ENCODE measurements at places on chromosomes 5 and 9. TPM values are rescaled to one million over a fixed set of nuclear protein-coding genes. Genes with fewer than 3 reads are reported as not detected.

Gene SFXN1
- 102 TPM for total RNA-seq

Gene ADGRD2
- under 0.01 TPM for total RNA-seq

Gene NCS1
- total RNA-seq = 15.5 TPM

Gene IL31RA
- 0.06 TPM for total RNA-seq

Gene FGF18
- 0.06 TPM for total RNA-seq

Gene PPP6C
- 18.3 TPM for total RNA-seq

Gene BTNL8
- not detected for total RNA-seq

Gene NUTM2F
- total RNA-seq = not detected

Gene STPG3
- total RNA-seq = not detected

Gene PPP2R2B
- not detected for total RNA-seq

Gene PCDHA9
- 0.06 TPM for total RNA-seq

Gene PCDHA2
- total RNA-seq = 0.06 TPM

Gene SV2C
- total RNA-seq = not detected

Gene ROR2
- not detected for total RNA-seq

Gene CCDC127
- 3.6 TPM for total RNA-seq

Gene C5orf34
- 3.9 TPM for total RNA-seq

Gene SLC2A6
- total RNA-seq = 40.0 TPM

Gene GPR151
- total RNA-seq = not detected

Gene OMD
- not detected for total RNA-seq

Gene PTPN3
- 2.7 TPM for total RNA-seq

Gene RHOBTB3
- total RNA-seq = 41.9 TPM

Gene IL17B
- total RNA-seq = not detected

Gene PTGR1
- 15.9 TPM for total RNA-seq

Gene ST6GALNAC4
- 32.0 TPM for total RNA-seq

Gene TAF11L12
- total RNA-seq = not detected

Gene ANAPC2
- 21.0 TPM for total RNA-seq

Gene DND1
- 0.49 TPM for total RNA-seq

Gene ZFP37
- 0.49 TPM for total RNA-seq

Gene TRPM3
- total RNA-seq = not detected

Gene ACTBL2
- total RNA-seq = under 0.01 TPM

Gene LCN9
- total RNA-seq = not detected

Gene PCDHGA10
- total RNA-seq = 2.1 TPM

Gene STKLD1
- total RNA-seq = 0.49 TPM

Gene RIC1
- 46.3 TPM for total RNA-seq

Gene UIMC1
- total RNA-seq = 71.6 TPM

Gene TPPP
- total RNA-seq = 0.19 TPM

Gene PFN3
- not detected for total RNA-seq

Gene TSLP
- total RNA-seq = 0.06 TPM

Gene CDH9
- not detected for total RNA-seq

Gene SQSTM1
- total RNA-seq = 831 TPM

Gene RGMB
- 10.2 TPM for total RNA-seq

Gene SIMC1
- 1.5 TPM for total RNA-seq

Gene FGF10
- total RNA-seq = not detected

Gene TMEM171
- 2.1 TPM for total RNA-seq

Gene SPATA31C1
- total RNA-seq = not detected

Gene SH2D3C
- 43.5 TPM for total RNA-seq

Gene NEUROG1
- total RNA-seq = not detected

Gene DMRT3
- total RNA-seq = not detected

Gene PPP3R2
- not detected for total RNA-seq

Gene MARCHF3
- total RNA-seq = 41.4 TPM

Gene UGCG
- total RNA-seq = 59.7 TPM

Gene KIF12
- not detected for total RNA-seq

Gene KLHL9
- total RNA-seq = 41.5 TPM

Gene SPINK6
- total RNA-seq = not detected

Gene OR1J2
- not detected for total RNA-seq

Gene SEMA6A
- total RNA-seq = 6.6 TPM

Gene IL7R
- 1.9 TPM for total RNA-seq

Gene SLC1A1
- 5.1 TPM for total RNA-seq

Gene BSPRY
- total RNA-seq = not detected
